ENCODE measurements at places on chromosomes 6 and 20. TPM values are rescaled to one million over a fixed set of nuclear protein-coding genes. Genes with fewer than 3 reads are reported as not detected.

DNA sequence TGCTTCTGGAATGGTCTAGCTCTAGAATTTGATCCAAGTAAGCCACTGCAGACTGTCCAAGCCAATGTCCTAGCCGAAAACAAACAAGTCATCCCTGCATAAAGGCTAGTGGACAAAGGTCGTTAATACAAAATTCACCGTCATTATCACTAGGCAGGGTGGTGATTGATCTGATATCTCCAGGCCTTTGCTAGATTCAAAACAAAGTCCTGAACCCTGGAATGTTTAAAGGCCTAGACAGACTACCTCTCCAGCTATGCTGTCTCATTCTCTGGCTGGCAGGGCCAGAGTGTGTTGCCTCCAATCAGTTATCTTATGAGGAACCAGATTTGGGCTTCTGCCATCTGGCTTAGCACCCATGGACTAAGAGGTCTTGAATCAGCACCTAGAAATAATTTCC is 38.3 kb downstream of the MAP7 start:
- DNase-seq, result no peak
- peaks cover 2% of the 10 kb centered on the region for H3K27me3 ChIP-seq
- H3K4me3 ChIP-seq, result no peak overlapping the region
- no peaks in the 10 kb centered on the region for H3K36me3 ChIP-seq
- H3K4me1 ChIP-seq, result peaks cover 17% of the 10 kb centered on the region

DNA sequence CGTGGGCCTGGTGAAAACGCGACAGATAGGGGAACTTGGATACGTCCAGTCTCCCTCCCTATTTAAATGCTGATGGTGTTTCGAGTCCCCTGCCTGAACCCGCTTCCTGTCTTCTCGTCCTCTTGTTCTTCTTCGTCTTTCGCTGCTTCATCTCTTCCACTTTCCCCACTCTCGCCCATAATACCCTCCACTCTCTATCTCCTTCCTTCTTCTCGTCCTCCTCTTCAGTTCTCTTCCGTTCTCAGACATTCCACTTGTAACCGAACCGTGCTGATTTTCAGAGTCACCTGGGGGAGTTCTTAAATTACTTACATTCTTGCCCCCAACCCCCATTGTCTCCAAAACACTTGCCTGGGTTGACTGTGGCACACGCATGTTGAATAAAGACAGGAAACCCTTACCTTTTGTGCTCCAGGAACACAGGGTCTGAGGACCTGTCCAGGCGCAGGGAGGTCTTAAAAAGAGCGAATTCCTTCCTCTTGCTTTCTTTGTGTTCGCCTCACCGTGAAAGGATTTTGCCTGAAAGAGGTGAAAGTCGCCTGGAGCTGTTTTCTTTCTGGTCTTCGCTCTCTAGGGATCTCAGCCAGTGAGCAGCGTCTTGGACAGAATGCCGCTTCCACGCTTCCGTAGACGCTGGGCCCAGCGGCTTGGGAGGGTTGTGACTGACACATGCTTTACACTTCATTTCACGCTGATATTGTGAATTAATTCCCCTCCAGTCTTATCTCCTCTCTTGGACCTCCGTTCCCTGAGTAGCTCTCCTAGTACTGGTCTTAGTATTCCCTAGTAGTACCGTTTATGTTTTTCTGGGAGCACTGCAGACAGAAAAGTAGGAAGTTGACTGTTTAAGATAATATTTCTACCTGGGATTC is 184.0 kb downstream of the GPX5 start:
- H3K4me3 ChIP-seq, result peak overlapping the region; percentile 74
- H3K36me3 ChIP-seq, result no peaks in the 10 kb centered on the region
- H3K4me1 ChIP-seq, result peaks cover 11% of the 10 kb centered on the region
- DNase-seq, result no peak

GRCh38 chr6:2108700-2109306 is 136.6 kb downstream of the GMDS start:
- H3K27ac ChIP-seq, result no peak overlapping the region
- DNase-seq, result no peak
- H3K36me3 ChIP-seq, result peaks cover 10% of the 10 kb centered on the region
- H3K27me3 ChIP-seq, result peaks cover 2% of the 10 kb centered on the region

GRCh38 chr20:52496191-52496590 is 304.6 kb upstream of the ZFP64 start:
- DNase-seq, result no peak
- H3K27ac ChIP-seq, result no peak overlapping the region
- peaks cover 7% of the 10 kb centered on the region for H3K27me3 ChIP-seq

Gene ADGRB3
- total RNA-seq, result 0.14 TPM

Gene PSORS1C2
- not detected for total RNA-seq

- H3K36me3 ChIP-seq, result peaks cover 28% of the 10 kb centered on the region
- DNase-seq, result no peak
- H3K27ac ChIP-seq, result no peak overlapping the region
- peaks cover 4% of the 10 kb centered on the region for H3K4me1 ChIP-seq
These were observed 13.6 kb downstream of the ITPA start for GRCh38 chr20:3222635-3223600.

GRCh38 chr6:110523451-110524021 is 47.1 kb upstream of the SLC22A16 start:
- no peaks in the 10 kb centered on the region for H3K36me3 ChIP-seq
- peaks cover 2% of the 10 kb centered on the region for H3K27me3 ChIP-seq
- peaks cover 4% of the 10 kb centered on the region for H3K4me1 ChIP-seq
- no peak for DNase-seq
- H3K27ac ChIP-seq, result no peak overlapping the region

Gene QKI
- total RNA-seq, result 65.1 TPM

GRCh38 chr6:134574491-134574890 is 256.6 kb upstream of the SGK1 start:
- no peaks in the 10 kb centered on the region for H3K27me3 ChIP-seq
- DNase-seq, result no peak
- H3K27ac ChIP-seq, result no peak overlapping the region
- H3K4me1 ChIP-seq, result peaks cover 11% of the 10 kb centered on the region

GRCh38 chr6:34493344-34493743 is 27.5 kb downstream of the PACSIN1 start:
- DNase-seq, result no peak
- no peaks in the 10 kb centered on the region for H3K4me1 ChIP-seq
- no peak overlapping the region for H3K4me3 ChIP-seq
- H3K36me3 ChIP-seq, result no peaks in the 10 kb centered on the region
- H3K27me3 ChIP-seq, result peaks cover 5% of the 10 kb centered on the region

GRCh38 chr6:30955367-30956042 is 14.7 kb downstream of the MUCL3 start:
- peaks cover 66% of the 10 kb centered on the region for H3K27me3 ChIP-seq
- no peaks in the 10 kb centered on the region for H3K36me3 ChIP-seq
- no peak overlapping the region for H3K27ac ChIP-seq
- DNase-seq, result peak; percentile 18
- peaks cover 7% of the 10 kb centered on the region for H3K4me1 ChIP-seq
- peak overlapping the region; percentile 55 for H3K4me3 ChIP-seq

Gene ENPP5
- total RNA-seq, result not detected

DNA sequence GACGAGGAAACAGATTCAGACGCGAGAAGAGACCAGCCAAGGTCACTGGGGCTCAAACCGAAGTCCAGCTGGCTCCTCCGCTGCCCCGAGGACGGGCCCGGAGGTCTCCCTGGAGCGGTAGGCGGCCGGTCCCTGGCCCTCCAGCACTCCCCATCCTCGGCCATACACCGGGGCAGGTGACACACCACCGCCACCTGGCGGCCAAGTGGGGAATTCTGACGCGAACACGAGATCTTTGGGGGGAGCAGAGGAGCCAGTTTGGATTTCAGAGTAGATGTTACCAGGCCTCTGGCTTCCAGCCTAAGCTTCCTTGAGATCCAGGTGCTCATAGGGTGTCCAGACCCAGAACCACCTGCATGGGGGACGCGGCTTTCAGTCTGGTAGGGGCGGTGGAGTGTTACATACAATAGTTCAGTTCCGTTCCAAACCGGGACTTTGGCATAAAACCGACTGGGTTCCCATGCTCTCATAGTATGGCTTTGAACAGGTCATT is 16.1 kb downstream of the BPIFB1 start:
- no peak overlapping the region for H3K4me3 ChIP-seq
- peak; percentile 58 for DNase-seq
- H3K27me3 ChIP-seq, result peaks cover 10% of the 10 kb centered on the region
- H3K4me1 ChIP-seq, result no peaks in the 10 kb centered on the region
- H3K36me3 ChIP-seq, result no peaks in the 10 kb centered on the region

DNA sequence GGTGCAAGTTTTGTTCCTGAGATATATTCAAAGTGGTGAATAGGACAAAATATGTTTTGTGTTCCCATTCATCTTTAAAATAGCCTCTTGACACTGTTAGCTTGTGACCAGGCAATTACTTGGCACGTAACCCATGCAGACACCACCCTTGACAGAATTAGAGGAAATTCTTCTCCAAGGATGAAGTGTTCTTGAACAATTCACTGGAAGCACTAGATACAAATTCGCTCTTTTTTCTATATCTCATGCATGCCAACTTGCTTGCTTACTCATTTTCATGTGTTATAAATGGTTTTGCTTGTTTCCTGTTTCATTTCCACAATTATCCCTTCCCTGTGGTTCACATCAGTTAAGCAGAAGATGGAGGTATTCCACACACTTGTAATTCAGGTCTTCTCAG is 105.2 kb upstream of the MAN1A1 start:
- H3K36me3 ChIP-seq, result peaks cover 18% of the 10 kb centered on the region
- H3K27me3 ChIP-seq, result peaks cover 7% of the 10 kb centered on the region
- no peak for DNase-seq
- peaks cover 29% of the 10 kb centered on the region for H3K4me1 ChIP-seq
- H3K27ac ChIP-seq, result no peak overlapping the region

Gene CD24
- 2.0 TPM for total RNA-seq

DNA sequence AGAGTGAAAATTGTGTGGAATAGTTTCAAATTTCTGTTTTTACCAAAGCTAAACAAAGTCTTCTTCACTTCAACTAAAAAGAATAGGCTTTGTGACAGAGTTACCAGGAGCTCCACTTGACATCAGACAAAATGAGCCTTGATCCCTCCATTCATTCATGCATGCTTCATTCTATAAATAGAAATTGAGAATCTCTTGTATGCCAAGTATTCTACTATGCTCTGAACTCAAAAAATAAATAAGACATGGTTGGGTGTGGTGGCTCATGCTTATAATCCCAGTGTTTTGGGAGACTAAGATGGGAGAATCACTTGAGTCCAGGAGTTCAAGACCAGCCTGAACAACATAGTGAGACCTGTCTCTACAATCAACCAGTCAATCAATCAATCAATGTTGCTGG is 236.6 kb upstream of the FAM83B start:
- DNase-seq, result no peak
- H3K4me3 ChIP-seq, result no peak overlapping the region
- H3K36me3 ChIP-seq, result no peaks in the 10 kb centered on the region
- no peaks in the 10 kb centered on the region for H3K4me1 ChIP-seq
- no peak overlapping the region for H3K27ac ChIP-seq

DNA sequence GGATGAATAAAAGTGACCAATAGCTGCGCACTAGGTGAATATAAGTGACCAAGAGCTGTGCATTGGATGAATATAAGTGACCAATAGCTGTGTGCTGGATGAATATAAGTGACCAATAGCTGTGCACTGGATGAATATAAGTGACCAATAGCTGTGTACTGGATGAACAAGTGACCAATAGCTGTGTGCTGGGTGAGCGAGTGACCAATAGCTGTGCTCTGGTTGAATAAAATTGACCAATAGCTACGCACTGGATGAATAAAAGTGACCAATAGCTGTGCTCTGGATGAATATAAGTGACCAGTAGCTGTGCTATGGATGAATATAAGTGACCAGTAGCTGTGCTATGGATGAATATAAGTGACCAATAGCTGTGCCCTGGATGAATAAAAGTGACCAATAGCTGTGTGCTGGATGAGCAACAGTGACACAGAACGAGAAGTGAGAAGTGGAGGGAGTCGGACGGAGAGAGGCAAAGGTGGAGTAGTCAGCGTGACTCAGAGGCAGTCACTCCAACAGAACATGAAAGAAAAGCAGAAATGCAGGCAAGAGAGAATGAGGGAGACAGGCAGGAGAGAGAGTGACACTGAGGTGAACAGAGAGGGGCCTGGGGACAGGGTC is 38.5 kb downstream of the RBM38 start:
- H3K27ac ChIP-seq, result no peak overlapping the region
- DNase-seq, result no peak
- peaks cover 2% of the 10 kb centered on the region for H3K27me3 ChIP-seq
- H3K4me1 ChIP-seq, result peaks cover 43% of the 10 kb centered on the region

DNA sequence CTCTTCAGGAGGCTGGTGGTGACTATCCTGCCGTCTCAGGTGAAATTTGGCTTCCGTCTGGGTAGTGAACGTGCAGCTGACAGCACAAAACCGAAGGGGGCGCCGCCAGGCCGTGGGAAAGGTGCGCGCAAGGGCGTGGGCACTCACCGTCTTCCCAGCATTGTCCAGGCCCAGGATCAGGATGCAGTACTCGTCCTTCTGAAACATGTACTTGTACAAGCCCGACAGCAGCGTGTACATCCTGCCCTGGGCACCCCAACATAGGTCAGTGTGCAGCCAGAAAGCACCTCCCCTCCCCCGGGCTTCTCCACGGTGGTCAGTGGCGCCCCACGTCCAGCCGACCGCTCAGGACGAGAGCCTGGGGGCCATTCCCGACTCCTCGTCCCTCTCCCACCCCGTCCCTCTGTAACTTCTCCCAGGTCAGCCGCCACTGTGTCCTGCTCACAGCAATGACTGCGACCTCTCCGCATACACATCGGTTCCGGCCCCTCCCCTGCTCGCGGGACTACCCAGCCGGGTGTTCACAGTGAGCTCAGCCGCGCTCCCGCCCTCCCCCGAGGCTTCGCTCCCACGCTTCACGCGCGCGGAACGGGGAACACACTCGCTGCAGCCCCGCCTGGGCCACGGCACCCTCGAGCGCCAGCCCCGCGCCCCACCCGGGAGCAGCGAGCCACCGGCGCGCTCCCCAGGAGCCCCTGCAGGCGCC is 771 bp downstream of the ARFRP1 start:
- no peaks in the 10 kb centered on the region for H3K27me3 ChIP-seq
- H3K4me3 ChIP-seq, result peak overlapping the region; percentile 87
- peak; percentile 58 for DNase-seq
- H3K4me1 ChIP-seq, result peaks cover 33% of the 10 kb centered on the region
- peak overlapping the region; percentile 60 for H3K27ac ChIP-seq

Gene TTLL9
- not detected for total RNA-seq

Gene BYSL
- total RNA-seq, result 58.2 TPM

DNA sequence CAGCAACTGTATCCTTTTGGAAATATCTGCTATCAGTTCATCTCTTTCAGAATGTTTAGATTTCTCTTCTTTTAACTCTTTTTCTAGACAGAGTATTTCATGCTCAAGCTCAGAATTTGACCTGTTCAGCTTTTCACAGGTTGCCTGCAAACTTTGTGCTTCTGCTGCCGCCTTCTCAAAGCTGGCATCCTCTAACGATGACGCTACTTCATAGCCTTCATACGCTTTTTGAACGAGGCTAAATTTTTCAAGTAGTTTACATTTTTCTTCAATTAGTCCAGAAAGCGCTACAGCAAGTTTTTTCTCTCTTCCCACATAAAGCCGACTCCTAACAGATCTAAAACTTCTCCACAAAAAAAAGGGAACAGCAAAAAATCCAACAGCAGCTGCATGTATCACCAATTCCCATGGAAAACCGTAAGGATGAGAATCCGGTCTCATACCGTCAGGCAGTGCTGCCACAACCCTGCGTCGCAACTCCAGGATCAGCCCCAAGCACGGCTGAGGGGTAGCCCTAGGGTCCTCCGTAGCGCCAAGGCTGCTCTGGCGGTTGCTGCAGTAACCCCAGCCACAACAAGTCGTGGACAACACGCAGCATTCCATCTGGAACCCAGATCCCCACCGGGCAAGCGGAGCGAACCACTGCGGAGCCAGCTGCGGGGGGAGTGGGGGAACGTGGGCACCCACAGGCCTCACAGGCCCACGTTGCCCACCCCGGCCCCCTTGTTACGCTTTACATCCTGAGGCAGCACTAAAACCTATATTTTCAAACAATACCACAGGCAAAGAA is 30.6 kb downstream of the DACT2 start:
- peak overlapping the region; percentile 30 for H3K27ac ChIP-seq
- no peaks in the 10 kb centered on the region for H3K27me3 ChIP-seq
- peaks cover 20% of the 10 kb centered on the region for H3K4me1 ChIP-seq
- peaks cover 4% of the 10 kb centered on the region for H3K36me3 ChIP-seq
- no peak overlapping the region for H3K4me3 ChIP-seq
